ENCODE measurements at places on chromosomes 6 and 20.

- no peak for DNase-seq
Observed at GRCh38 chr20:64104667-64105451, 2.5 kb downstream of the NPBWR2 start.

- no peak for DNase-seq
Observed at GRCh38 chr6:133854041-133854363, 34.9 kb upstream of the TCF21 start.

DNA sequence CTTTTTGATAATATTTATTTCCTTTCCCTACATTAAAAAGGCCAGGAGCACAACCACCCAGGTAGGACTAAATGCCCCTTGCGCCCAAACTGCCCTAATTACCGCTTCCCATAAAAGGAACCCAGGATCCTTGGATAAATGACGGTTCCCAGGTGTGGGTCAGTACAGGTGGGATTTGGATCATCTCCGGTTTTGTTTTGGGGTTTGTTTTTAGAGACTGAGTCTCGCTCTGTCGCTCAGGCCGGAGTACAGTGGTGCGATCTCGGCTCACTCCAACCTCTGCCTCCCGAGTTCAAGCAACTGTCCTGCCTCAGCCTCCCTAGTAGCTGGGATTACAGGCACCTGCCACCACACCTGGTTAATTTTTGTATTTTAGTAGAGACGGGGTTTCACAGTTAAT is 28.4 kb downstream of the ZNF217 start:
- no peak for DNase-seq

GRCh38 chr20:2156666-2157624 is 55.3 kb downstream of the STK35 start:
- DNase-seq, result no peak

DNA sequence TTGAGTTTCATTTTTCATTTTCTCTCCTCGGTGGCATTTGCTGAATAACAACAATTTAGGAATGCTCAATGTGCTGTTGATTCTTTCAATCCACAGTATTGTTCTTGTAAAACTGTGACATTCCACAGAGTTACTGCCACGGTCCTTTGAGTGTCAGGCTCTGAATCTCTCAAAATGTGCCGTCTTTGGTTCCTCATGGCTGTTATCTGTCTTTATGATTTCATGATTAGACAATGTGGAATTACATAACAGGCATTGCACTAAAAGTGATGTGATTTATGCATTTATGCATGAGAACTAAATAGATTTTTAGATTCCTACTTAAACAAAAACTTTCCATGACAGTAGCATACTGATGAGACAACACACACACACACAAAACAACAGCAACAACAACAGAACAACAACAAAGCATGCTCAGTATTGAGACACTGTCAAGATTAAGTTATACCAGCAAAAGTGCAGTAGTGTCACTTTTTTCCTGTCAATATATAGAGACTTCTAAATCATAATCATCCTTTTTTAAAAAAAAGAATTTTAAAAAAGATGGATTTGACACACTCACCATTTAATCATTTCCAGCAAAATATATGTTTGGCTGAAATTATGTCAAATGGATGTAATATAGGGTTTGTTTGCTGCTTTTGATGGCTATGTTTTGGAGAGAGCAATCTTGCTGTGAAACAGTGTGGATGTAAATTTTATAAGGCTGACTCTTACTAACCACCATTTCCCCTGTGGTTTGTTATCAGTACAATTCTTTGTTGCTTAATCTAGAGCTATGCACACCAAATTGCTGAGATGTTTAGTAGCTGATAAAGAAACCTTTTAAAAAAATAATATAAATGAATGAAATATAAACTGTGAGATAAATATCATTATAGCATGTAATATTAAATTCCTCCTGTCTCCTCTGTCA is 88.1 kb downstream of the SNAP25 start:
- no peak for DNase-seq

DNA sequence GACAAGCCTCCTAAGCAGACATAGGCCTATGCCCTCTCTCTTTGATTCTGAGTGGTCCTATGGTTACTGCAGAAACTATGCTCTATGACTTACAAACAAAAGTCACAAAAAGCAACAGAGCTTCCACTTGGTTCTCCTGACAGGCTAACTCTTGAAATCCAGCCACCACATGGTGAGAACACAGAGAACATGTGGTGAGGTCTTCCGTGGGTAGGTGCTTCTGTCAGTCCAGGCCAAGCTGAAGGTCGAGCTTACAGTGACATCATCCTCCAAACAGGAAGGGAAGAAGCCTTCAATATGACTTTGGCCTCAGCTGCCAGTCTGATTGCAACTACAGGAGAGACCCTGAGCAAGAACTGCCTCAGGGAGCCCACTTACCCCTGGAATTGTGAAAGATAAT is 265.5 kb downstream of the TBX18 start:
- DNase-seq, result no peak

DNA sequence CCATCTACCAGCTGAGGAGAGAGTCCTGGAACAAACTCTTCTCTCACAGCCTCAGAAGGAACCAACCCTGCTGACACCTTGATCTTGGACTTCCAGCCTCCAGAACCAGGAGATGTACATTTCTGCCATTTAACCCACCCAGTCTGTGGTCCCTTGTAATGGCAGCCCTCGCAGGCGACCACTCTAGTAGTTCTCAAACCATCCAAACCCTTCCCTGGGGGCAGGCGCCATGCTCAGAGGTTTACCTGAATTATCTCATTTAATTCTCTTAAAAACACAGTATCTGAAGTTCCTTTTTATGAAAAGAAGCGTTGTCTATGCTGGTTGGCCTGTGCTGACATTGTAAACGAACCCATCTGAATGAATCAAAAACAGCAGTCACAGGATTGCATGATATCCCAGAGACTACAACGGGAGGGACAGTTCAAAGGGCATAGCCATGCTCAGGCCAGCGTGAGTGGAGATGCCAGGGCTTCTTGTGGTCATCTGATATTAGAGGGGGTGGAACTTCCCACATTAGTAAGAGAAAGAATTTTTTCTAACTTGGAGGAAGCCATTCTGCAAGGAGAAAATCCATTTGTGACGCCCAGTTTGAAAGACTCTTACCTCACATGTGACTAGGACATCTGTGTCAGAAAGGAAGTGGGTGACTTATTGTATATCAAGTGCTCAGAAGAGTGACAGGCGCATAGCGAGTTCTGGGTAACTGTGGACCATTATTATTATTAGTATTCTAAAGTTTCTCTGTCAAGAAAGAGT is 17.2 kb upstream of the TAGAP start:
- no peak for DNase-seq

GRCh38 chr6:42241915-42242314 is 24.3 kb upstream of the MRPS10 start:
- no peak for DNase-seq

DNA sequence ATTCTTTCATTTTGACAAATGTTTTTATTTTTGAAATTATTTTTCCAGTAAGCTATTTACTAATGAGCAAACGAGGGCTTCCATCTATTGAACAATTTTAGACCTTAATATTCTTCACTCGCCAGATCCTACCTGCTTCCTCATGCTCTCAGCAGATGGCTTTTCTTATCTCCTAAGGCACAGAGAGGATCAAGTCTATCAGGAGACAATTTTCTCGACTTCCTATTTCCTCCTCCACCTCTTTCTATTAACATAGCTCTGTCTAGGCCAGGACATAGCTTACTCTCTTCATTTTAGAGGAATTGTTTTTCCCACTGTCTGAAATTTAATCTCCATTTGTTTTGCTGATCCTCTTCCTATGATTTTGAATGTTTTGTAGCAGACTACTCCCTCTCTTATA is 87.0 kb upstream of the MAN1A1 start:
- DNase-seq, result no peak

DNA sequence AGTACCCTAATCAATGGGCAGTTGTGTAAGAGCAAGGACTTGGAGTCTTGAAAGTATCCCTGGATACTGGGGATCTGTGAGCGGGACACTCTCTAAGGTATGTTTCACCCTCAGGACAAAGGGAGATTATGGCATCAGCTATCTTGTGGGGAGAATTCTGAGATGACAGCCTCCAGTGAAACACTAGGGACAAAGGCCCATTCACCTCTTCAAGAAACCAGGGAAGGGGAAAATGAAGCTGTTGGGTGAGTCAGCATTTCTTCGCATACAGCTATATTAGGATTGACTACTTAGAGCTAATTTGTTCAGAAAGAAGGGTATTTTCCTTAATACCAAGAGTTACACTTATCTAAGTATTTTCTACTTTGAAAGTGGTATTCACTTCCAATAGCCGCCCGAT is 35.9 kb downstream of the OPN5 start:
- no peak for DNase-seq
